ENCODE measurements at places on chromosomes 5 and 9. TPM values are rescaled to one million over a fixed set of nuclear protein-coding genes. Genes with fewer than 3 reads are reported as not detected.

GRCh38 chr9:88041447-88041846 lies 67.1 kb upstream of the CDK20 start:
- H3K36me3 ChIP-seq: peaks cover 28% of the 10 kb centered on the region
- H3K4me3 ChIP-seq: no peak overlapping the region
- no peak for DNase-seq
- H3K27me3 ChIP-seq: peaks cover 13% of the 10 kb centered on the region

GRCh38 chr9:130110596-130111021 lies 56.9 kb downstream of the GPR107 start:
- no peak for DNase-seq
- H3K36me3 ChIP-seq: peaks cover 6% of the 10 kb centered on the region
- peaks cover 49% of the 10 kb centered on the region for H3K4me1 ChIP-seq
- H3K4me3 ChIP-seq: no peak overlapping the region
- peak overlapping the region; percentile 59 for H3K27ac ChIP-seq

- no peak overlapping the region for H3K27ac ChIP-seq
- no peak for DNase-seq
Observed at GRCh38 chr5:41793141-41793770, 77.0 kb downstream of the OXCT1 start.

- no peak overlapping the region for H3K27ac ChIP-seq
- H3K36me3 ChIP-seq: peaks cover 5% of the 10 kb centered on the region
- no peak for DNase-seq
- H3K27me3 ChIP-seq: no peaks in the 10 kb centered on the region
- no peak overlapping the region for H3K4me3 ChIP-seq
- H3K4me1 ChIP-seq: no peaks in the 10 kb centered on the region
Observed at GRCh38 chr5:167284222-167284890, 1007.1 kb upstream of the WWC1 start.

- no peak for DNase-seq
- peak overlapping the region; percentile 41 for H3K27ac ChIP-seq
- H3K4me3 ChIP-seq: no peak overlapping the region
- peaks cover 6% of the 10 kb centered on the region for H3K4me1 ChIP-seq
Observed at GRCh38 chr9:116700882-116701865, 14.1 kb downstream of the TRIM32 start.

DNA sequence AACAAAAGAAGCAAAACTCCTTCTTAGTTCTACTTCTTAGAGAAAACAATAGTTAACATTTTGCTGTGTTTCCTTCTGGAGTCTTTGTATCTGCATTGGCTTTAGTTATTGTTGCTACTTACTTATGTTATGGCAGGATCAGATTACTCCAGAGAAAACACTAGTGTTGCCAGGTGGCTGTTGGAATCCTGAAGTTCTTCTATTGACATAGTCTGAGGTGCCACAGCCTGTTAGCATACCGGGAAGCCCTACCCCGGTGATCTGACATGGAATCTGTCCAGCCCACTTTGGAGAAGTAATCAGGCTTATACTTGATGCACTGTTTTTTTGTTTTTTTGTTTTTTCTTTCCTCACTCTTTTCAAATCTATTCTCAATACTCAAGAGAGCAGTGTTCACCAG lies 68.5 kb upstream of the CEP78 start:
- no peak overlapping the region for H3K4me3 ChIP-seq
- no peaks in the 10 kb centered on the region for H3K27me3 ChIP-seq
- H3K4me1 ChIP-seq: peaks cover 3% of the 10 kb centered on the region
- no peak overlapping the region for H3K27ac ChIP-seq
- no peak for DNase-seq

SHC3 gene
- total RNA-seq: not detected
